Posterior cingulate gyrus (tissue), 11 donors: ENCODE measurements at places on chromosomes 3 and 15.

DNA sequence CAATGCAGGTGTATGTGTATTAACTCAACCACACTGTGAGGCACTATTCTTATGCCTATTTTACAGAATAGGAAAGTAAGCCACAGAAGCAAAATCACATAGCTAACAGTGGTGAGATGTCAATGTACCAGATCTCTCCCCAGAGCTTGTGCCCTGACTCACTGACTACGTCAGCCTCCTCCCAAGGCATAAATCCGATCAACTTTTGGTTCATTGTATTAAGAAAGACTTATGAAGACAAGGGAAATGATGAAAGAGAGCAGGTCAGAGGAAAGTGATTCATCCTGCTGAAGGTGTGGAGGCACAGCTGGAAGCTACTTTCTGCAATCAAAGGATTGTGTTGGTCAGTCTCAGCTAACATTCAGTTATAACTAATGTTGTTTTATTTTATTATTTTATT is 33.0 kb upstream of the SV2B start:
- no peak for DNase-seq

DNA sequence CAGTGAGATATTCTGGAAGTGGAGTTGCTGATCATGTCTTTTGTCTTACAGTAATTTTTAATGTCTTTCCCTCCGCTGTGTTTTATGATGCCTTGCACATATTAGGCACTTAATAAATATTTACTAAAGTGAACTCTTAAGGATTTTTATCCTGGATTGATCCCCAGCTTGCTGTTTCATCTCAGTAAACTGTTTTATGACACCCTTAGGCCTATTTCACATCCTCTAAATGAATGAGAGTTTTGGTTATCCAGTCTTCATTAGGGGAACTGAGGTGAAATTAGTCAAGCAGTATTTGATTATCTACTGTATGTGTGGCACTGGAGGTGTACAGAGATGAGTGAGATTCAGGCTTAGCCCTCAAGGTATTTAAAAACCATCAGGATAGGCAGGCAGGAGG is 19.8 kb downstream of the CHCHD6 start:
- no peak for DNase-seq

- DNase-seq, result no peak
Measured at GRCh38 chr3:156642750-156643728, 31.4 kb upstream of the TIPARP start.

DNA sequence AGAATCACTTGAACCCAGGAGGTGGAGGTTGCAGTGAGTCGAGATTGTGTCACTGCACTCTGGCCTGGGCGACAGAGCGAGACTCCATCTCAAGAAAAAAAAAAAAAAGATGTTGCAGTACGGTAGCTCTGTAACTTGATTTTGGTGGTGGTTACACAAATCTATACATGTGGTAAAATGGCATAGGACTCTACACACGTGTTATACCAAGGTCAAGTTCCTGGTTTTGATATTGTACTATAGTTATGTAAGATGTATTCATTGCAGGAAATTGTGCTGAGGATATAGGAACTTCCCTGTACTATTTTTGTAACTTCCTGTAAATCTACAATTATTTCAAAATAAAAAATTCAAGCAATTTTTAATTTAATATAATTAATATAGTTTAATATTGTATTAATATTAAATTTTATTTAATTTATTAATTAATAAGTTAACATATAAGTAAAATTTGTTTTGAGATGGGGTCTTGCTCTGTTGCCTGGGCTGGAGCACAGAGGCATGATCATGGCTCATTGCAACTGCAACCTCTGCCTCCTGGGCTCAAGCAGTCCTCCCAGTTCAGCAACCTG is 9.9 kb downstream of the MYD88 start:
- no peak for DNase-seq

DNA sequence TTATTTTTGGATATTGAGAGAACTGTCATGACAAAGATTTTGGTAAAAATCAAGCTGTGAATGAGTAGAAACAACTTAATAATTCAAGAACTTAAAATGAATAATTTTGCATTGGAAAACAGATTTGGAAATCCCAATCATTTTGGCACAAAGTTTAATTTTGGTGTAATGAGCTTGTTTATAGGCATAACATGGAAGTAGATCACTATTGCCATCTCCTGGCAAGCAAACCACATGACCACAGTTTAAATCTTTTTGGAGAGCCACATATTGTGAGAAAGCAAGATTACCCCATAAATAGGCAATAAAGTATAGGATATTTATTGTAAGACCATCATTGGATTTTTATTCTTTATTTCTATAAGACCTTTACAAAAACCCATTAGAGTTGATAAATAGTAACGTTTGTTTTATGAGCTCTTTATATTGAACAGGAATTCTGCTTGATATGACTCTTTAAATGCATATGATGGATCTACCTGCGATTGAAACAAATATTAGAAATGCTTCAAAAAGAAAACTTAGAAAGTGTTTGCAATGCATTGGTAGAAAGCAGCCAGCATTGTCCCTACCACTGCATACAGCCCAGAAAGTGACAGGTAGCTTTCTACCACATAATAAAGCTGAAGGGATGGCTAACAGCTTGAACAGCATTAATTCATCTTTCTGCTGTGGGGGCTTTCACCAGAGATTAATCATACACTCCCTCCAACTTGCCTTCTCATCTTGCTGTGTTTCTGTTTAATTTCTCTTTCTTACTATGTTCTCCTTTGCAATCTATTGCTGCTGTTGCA is 766.8 kb downstream of the TBL1XR1 start:
- DNase-seq, result peak; percentile 23

DNA sequence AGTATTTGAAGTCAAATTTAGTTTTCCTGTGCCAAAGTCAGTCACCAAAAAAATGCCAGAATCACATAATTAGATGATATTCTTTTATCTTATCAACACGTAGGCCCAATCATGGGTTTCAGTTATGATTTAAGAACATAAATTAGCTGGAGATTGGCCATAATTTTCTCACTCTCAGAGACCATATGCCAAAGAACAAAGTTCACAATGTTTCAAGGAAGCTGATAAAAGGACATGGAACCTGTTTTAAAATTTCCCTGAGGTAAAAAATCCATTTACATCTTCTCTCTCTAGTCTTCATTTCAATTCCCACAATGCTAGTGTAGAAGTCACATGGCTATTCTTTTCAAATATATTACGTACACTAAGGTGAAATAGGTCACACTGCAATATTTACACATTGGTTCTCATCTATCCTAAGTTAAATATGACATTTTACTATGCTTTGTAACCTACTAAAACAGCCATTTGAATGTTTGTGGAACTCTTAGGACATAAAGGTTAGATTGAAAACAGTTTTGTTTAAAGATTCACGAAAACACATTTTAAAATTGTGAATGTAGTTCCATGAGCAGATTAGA is 42.7 kb upstream of the DCUN1D1 start:
- DNase-seq, result no peak

DNA sequence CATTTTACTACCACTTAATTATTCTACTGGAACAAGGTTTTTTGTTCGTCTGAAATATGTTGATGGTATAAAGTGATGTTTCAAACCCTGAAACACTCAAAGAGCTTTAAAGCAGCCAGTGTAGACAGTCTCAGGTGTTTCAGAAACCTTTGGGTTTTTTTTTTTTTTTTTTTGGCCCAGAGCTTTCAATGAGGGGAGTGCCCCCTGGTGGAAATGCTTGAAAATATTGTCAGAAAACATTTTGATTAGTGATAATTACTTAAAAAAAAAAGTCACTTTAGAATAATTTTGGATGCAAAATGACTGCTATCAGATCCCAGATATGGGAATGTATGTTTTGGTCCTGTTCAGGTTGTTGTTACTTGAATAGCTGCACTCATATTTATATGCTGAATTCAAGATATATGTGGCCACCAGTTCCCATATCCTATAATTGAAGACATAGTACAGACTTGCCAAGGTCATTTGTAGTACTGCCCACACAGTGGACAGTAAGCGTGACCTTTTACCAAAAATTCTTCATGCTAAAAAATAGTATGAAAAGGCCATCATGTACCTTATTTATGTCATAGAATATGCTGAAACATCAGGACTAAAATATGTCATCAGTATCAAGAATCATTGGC is 35.9 kb downstream of the SATB1 start:
- DNase-seq, result no peak

GRCh38 chr3:186991470-186991869 is 61.1 kb downstream of the ST6GAL1 start:
- DNase-seq, result no peak

- DNase-seq, result no peak
Measured at GRCh38 chr3:41045491-41045890, 153.8 kb upstream of the CTNNB1 start.
